ENCODE measurements at places on chromosomes 1 and 21.

GRCh38 chr21:46113497-46114176 lies 15.7 kb downstream of the COL6A2 start:
- DNase-seq = no peak

DNA sequence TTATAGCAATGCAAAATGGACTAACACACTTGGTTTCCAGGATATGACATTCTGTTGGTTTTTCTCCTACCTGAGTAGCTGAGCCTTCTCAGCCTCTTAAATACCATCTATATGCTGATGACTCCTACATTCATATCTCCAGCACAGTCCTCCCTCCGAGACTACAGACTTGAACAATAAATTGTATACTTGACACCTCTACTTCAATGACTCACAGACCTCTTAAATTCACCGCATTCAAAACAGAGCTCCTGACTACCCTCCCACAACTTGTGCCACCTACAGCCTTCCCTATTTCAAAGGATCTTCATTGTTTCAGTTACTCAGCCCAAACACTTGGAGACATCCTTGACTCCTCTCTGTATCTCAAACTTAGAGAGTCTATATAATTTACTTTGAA lies 66.8 kb upstream of the ASB17 start:
- DNase-seq = no peak

DNA sequence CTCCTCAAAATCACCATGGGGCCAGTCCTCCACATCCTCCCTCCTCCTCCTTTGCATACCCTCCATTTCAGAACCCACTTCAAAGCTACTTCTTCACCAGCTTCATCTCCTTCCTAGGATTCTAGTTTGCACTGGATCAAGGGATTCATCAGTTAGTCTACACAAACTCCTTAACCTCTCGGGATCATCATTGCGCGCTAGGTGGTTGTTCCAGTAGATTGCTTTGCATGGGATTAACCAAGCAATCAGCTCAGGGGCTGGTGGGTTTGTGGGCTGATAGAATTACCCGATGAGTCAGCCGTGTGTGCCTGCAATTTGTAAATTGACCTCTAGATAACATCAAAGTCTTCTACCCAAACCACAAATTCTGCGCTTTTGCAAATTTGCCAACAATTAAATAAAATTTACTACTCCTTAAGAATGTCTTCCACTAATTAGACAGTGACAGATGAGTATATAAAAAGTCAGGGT lies 7.7 kb downstream of the KANK4 start:
- DNase-seq = no peak

GRCh38 chr1:24558902-24559791 lies 3.3 kb downstream of the NCMAP start:
- DNase-seq = no peak

DNA sequence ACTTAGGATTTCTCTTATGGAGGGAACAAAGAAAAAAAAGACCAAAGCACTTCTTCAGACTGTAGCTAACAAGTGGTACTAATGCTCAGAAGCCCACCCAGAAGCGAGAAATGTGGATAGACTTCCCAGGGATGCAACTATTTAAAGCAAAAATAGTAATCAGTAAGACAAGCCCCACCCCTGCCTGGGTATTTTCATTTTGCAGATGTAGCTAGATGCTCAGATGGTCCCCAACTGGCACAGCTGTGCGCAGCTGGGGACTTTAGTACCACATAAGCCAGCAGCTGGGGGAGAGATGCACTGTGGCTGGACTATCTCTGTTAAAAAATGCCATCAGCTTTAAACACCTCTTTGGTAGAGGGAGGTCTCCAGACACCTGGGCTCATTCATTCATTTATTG lies 77.8 kb upstream of the SPAG17 start:
- DNase-seq = no peak

- DNase-seq = peak; percentile 45
Observed at GRCh38 chr21:41895643-41896493, 16.7 kb upstream of the PRDM15 start.

DNA sequence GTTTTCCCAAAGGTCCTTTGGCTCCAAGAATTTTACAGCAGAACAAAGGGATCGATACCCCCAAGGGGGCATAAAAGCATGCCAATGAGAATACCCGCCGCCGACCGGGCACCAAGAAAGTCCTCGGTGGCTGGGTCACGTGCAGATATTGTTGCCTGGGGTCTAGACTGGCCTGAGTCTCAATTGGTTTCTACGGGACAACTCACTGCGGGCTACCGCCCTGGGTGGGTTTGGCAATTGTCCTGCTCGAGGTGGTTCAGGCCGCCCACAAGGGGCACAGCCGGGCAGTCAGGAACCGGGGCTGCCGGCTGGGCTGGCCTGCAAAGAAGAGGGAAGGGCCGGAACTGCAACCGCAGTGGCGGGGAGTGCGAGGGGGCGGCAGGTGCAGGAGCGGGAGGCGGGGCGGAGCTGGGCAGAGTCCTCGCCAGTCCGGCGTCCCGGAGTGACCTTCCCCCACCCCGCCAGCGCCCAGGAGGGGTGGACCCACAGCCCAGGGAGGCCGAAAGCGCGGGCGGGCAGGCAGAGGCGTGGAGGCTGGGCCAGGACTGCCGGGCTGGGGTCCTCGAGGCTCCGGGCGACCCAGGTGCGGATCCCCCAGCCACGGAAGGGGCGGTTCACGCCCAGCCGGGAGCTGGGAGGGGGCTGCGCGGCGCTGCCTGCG lies 926 bp upstream of the ATP1B1 start:
- no peak for DNase-seq

DNA sequence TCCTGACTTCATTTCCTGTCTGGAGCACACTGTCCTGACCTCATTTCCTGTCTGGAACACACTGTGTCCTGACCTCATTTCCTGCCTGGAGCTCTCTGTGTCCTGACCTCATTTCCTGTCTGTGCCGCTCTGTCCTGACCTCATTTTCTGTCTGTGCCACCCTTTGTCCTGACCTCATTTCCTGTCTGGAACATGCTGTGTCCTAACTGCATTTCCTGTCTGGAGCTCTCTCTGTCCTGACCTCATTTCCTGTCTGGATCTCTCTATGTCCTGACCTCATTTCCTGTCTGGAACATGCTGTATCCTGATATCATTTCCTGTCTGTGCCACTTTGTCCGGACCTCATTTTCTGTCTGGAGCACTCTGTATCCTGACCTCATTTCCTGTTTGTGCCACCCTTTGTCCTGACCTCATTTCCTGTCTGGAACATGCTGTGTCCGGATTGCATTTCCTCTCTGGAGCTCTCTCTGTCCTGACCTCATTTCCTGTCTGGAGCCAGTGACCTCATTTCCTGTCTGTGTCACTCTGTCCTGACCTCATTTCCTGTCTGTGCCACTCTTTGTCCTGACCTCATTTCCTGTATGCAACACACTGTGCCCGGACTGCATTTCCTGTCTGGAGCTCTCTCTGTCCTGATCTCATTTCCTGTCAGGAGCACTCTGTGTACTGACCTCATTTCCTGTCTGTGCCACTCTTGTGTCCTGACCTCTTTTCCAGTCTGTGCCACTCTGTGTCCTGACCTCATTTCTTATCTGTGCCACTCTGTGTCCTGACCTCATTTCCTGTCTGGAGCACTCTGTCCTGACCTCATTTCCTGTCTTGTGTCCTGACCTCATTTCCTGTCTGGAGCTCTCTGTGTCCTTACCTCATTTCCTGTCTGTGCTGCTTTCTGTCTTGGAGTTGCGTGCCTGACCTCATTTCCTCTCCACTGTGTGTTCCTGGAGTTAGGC lies 27.6 kb downstream of the SKI start:
- peak; percentile 74 for DNase-seq

DNA sequence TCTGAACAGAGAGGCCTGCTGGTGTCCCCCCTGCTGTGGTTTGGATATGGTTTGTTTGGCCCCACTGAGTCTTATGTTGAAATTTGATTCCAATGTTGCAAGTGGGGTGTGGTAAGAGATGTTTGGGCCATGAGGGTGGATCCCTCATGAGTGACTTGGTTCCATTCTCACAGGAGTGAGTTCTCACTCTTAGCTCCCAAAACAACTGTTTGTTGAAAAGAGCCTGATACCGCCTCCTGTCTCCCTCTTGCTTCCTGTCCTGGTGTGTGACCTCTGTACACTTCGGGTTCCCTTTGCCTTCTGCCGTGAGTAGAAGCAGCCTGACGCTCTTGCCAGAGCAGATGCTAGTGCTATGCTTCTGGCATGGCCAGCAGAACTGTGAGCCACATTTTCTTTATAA lies 60.5 kb downstream of the C21orf91 start:
- DNase-seq = no peak

DNA sequence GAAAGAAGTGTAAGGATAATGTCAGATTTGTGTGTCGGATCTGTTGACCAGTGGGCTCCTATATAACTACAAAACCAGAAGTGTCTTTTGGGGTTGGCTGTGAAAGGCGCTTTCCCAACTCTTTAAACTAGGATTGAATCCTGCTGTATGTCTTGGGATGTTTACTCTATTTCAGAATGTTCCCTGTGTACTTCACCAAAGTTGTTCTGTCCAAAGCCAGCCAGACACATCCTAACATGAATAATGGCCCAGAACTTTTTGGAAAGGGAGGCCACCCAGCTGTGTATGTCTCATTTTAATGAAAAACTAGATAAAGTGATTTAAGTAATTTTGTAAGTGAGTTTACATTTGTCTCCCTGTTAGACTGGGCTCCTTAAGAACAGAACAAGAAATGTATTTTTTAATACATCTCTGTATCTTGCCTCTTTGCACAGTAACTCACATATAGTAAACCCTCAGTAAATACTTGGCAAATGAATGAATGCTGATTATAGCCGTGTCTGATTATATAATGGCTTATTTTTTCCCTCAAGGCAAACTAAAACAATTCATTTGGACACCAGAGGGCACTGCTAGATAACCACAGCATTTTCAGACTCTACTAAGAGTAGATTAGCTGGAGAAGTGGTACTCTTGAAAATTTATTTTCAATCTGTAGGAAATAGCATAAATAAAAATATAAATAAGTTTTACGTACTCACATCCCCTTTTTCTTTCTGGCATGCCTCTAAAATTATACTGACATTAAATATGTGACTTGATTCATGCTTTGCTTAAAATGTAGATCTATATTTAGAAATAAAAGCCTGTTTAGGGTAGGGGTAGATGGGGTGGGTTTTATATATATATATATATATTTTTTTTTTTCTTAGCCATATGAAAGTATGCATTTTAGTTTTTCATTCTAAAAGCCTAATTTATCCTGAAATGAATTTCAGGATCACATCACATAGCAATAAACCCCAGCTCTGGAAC lies 23.8 kb downstream of the TSEN15 start:
- peak; percentile 4 for DNase-seq

DNA sequence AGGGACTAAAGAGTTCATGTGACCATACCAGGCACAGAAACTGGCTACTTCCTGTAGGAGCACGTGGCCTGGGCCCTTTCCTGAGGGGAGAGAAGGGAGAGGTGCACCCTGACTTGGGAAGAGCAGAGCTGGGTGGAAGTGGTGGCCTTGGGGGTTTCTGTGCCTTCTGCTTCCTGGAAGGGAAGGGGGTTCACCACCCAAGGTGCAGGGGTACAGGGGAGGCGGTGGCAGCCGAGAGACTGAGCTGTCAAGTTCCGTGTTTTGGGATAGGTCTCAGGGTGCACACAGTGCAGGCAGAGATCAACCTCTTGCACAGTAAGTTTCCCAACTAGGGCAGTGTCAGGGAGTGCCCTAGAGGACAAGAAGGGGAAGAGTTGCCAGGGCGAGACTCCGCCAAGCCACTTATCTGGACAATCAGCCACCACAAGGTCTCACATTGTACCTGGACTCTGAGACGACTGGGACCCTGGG lies 10.1 kb downstream of the HECTD3 start:
- DNase-seq = no peak

DNA sequence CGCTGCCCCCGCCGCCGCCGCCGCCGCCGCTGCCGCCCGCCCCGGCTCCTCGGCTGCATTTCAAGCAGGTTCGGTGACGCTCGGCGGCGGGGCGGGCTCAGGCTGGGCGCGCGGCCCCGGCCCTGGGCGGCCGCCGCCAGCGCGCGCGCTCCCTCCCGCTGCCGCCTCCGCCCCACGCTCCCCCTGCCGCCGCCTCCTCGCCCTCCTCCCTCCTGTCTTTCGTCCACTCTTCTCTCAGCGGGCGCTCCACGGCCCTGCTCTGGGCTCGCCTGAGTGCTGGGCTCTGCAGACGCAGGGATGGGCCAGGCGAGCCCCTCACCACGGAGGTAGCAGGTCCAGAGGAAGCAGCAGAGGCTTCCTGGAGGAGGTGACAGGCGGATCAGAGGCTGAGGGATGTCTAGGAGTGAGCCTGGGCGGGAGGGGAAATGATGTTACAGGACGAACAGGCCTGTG lies at the start of gene LRP8:
Gene LRP8 (minus strand): TSS at position 62 of the 453 bp plus-strand sequence. CDS start 158 bp downstream, outside the sequence.
- peak; percentile 62 for DNase-seq

DNA sequence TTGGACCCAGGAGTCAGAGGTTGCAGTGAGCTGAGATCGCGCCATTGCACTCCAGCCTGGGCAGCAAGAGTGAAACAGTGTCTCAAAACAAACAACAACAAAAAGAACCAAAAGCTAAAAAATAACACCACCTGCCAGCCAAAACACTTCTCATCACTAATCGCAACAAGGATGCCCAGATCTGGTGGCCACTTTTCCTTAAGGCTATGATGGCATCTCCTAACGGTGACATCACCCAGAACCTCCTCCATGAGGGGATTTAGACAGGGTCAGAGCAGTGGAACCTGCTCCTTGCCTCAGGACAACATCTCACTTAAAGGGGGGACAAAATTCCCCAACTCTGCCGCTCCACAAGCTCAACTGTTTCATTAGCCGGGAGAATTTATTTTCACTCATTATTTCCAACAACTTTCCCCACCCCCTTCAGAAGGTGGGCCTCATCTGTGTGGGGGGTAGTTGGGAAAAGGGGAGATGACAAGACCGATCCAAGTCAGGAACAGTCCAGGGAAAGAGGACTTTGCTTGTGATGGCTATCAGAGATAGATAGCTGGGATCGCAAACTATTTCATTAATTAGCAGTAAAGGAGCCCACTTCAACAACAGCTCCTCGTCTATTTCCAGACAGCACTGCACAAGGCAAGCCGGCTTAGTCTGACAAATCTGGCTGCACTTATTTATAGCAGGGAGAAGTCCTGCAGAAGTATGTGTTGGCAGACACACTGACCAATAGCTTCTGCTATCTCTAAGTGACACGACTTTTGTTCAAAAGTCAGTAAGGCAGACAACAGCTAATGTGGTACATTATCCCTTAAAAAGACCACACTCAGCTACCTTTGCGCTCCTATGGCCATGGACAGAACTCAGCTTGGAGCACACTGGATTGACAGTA lies 2.6 kb downstream of the PABPC4 start:
- no peak for DNase-seq

DNA sequence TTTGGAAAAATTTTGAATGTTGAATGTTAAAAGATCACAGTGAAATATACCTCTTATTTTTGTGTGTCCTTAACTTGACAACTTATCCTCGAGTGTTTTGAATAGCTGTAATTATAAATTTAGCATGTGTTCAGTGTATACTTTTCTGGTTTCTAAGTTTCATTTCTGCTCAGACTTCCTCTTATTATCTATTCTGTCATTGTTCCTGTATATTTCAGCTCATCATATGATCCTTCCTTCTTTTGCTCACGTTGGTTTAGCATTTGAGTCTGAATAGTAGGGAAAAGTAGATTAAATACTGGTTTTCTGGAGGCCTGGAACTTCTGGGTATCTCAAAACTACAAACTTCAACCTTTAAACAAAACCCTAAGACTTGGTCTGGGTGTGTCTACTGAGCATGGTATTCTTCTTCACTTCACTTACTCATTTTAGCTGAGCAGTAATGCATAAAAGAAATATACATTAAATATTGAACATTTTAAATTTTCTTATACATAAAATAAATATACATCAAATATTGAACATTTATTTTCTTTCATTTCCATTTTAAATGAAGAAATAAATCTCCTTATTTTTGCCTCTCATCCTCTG lies 3.3 kb upstream of the ATP6V1G3 start:
- DNase-seq = no peak

GRCh38 chr1:183910845-183911244 lies 105.9 kb downstream of the RGL1 start:
- DNase-seq = no peak
